ENCODE measurements at places on chromosomes 3 and 15. TPM values are rescaled to one million over a fixed set of nuclear protein-coding genes. Genes with fewer than 3 reads are reported as not detected.

TGM4 gene
- not detected for total RNA-seq

SOX14 gene
- total RNA-seq, result 1.4 TPM

MAGEL2 gene
- total RNA-seq, result 13.8 TPM

SMCO1 gene
- not detected for total RNA-seq

GLDN gene
- 5.3 TPM for total RNA-seq

SCAANT1 gene
- total RNA-seq, result not detected

NAALADL2 gene
- total RNA-seq, result 20.3 TPM

CASR gene
- 0.69 TPM for total RNA-seq

HHLA2 gene
- total RNA-seq, result not detected

SLC38A3 gene
- total RNA-seq, result 6.5 TPM

RYK gene
- 86.3 TPM for total RNA-seq

P2RY13 gene
- total RNA-seq, result 3.5 TPM

SEMA4B gene
- 49.8 TPM for total RNA-seq

COL6A6 gene
- 1.2 TPM for total RNA-seq

BTLA gene
- 0.23 TPM for total RNA-seq

TRH gene
- 29.1 TPM for total RNA-seq

SCAMP5 gene
- 82.1 TPM for total RNA-seq

WDR6 gene
- 116 TPM for total RNA-seq

KCNAB1 gene
- total RNA-seq, result 23.8 TPM

SLC22A14 gene
- total RNA-seq, result 0.69 TPM

ZNF106 gene
- 63.9 TPM for total RNA-seq

SLC28A2 gene
- total RNA-seq, result not detected

CNTN6 gene
- total RNA-seq, result 35.1 TPM

JAGN1 gene
- total RNA-seq, result 20.1 TPM

PPARG gene
- total RNA-seq, result 3.0 TPM

ST8SIA2 gene
- total RNA-seq, result 61.8 TPM

PLIN1 gene
- total RNA-seq, result under 0.01 TPM

EXD1 gene
- total RNA-seq, result under 0.01 TPM

SLC12A1 gene
- total RNA-seq, result 5.8 TPM

CACNA1D gene
- total RNA-seq, result 30.9 TPM

NDN gene
- 130 TPM for total RNA-seq

CHRM5 gene
- 10.6 TPM for total RNA-seq

PAQR5 gene
- 2.3 TPM for total RNA-seq

TMEM207 gene
- not detected for total RNA-seq

HERC2 gene
- 95.7 TPM for total RNA-seq

GOLGA8G gene
- not detected for total RNA-seq

C3orf52 gene
- total RNA-seq, result 1.2 TPM

SLC24A5 gene
- 0.92 TPM for total RNA-seq

C3orf70 gene
- 54.9 TPM for total RNA-seq

FANCD2OS gene
- not detected for total RNA-seq

PLEKHO2 gene
- 7.6 TPM for total RNA-seq

MST1 gene
- 7.6 TPM for total RNA-seq

TIGIT gene
- total RNA-seq, result not detected

NR2F2 gene
- total RNA-seq, result 28.1 TPM

Data from diencephalon (tissue), 1 donor.